GM12891 (cell line): ENCODE measurements at places on chromosomes 2 and 18.

GRCh38 chr18:46073474-46074331 lies 1.6 kb upstream of the PSTPIP2 start:
- no peak for DNase-seq

- no peak for DNase-seq
These were observed 53.2 kb upstream of the ALKAL2 start for GRCh38 chr2:341017-341542.

GRCh38 chr2:134120406-134120732 lies 133.5 kb upstream of the MGAT5 start:
- no peak for DNase-seq

GRCh38 chr18:63511285-63511684 lies 30.9 kb upstream of the SERPINB12 start:
- no peak for DNase-seq

DNA sequence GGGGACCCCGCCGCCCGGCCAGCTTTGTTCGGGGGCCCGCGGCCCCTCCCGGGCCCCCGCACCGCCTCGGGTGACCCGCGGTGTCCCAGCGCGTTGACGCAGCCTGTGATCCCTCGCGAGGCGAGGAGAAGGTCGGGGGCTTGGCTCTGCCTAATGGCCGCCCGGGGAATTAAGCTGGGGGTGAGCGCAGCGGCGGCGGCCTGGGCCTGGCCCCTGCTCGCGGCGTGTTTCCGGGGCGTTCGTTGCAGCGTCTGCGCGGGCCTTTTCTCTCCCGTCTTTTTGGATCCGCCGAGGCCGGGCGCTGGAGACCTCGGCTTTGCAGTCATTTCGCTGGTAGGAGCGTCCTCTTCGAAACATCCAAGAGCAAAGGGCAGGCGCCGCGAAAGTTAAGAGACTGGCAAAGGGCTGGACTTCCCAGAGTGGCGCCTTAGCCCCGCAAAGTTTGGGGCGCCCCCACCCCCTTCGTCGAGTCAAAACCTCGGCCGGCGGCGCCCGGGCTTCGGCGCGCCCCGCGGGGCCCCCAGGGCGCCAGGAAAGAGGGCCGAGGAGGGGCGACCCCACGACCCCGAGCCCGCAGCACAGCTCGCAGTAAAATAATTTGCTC lies 1.3 kb downstream of the SALL3 start:
- DNase-seq: no peak

DNA sequence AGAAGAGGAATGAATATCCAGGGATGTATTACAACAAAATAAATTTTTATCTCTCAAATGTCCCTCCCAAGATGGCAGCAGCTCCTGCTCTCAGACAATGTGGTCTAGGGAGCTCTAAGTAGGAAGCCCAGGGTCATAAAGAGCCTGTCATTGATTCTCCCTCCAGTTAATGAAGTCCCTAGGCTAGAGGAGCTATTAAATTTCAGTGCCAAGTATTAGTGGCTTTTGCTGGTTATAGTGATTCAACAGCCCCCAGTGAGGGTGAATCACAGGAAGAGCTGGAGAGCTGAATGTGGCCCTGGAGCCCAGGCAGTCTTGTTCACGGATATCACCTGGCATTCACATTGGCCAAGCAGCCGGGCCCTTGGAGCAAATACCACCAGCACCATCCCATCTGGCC lies 109.8 kb upstream of the YPEL5 start:
- no peak for DNase-seq

- DNase-seq: no peak
These were observed 56.9 kb downstream of the SRBD1 start for GRCh38 chr2:45554073-45554741.

GRCh38 chr18:77099485-77100370 lies 32.9 kb downstream of the MBP start:
- no peak for DNase-seq

GRCh38 chr2:189157456-189157855 lies 22.1 kb downstream of the COL5A2 start:
- DNase-seq: no peak
